ENCODE measurements at places on chromosomes 12 and 14.
A peak's percentile ranks its signal among the peaks of the same experiment; 100 is the strongest.

DNA sequence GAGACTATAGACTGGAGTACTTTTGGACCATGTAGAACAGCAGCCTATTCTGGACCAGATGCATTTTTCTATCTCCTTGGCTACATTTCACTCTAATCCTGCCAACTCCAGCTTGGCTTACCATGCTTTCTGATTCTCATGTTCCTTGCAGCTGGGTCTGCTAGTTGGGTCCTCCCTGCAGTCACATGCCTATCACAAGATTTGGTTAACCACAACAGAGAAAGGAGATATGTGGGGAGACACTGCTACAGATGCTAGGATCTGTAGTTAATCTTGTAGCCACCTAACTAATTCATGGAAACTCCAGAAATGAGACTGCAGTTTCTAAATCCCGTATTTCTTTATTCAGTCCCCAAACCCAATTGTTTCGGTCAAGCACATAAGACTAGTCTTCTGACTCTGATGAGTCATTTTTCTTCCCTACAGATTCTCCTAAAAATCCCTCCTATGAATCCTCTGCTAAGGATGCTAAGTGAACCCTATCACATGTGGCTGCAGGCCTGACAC is 410.6 kb downstream of the DAD1 start:
- DNase-seq = no peak

GRCh38 chr12:14418451-14418890 is 53.0 kb downstream of the ATF7IP start:
- no peak for DNase-seq

GRCh38 chr14:22420598-22421186 is 168.3 kb downstream of the DAD1 start:
- DNase-seq = no peak

DNA sequence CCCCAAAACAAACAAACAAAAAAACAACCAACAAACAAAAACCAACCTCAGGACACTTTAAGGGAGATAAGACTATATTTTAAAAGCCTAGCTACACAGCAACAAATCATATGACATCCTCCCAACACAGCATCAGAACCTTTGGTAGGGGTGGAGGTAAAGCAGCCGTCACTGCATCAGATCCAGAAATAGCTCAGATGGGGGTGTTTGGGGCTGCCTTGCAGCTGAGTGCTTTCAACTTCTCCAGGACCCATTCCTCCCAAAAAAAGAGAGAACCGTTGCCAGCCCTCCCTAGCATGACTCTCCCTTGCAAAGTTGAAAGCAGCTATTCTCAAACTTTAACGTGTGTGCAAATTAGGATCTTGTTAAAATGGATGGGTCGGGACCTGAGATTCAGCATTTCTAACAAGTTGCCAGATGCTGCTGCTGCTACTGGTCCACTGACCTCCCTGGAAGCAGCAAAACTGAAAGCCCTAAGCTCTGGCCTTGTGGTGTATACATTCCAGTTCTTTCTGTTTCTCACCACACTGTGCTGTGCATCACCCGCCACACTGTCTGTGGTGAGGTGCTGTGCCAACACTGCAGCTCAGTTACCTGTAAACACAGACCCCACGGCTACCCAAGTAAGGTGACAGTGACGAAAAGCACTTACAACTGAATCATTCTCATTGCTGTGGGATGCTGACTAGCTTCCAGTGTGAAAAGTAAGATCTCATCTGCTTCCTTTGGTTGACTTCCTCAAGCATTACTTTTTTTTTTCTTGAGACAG is 54.0 kb downstream of the SLC38A1 start:
- DNase-seq = no peak

- DNase-seq = peak; percentile 66
Observed at GRCh38 chr14:20631023-20631879, 10.2 kb downstream of the OR6S1 start.

DNA sequence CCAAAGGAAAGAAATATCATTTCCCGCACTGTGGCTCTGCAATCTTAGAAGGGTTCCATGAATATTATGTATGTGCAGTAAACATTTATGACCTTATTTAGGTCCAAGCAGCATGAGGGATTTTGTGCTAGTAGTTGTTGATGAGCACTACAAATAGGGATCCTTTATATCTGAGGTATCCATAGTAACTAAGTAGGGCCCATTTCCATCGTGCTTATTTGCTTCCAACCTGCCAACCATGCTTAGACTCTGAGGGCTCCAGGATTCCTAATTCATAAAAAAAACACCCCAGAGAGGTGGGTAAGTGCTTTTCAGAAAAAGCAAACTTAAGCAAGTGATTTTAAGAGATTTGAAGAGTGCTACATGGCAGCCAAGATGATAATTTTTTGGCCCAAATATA is 39.7 kb downstream of the HMGA2 start:
- no peak for DNase-seq

Data from endothelial cell (in vitro differentiated cells).